ENCODE measurements at places on chromosomes 12 and 14.

- no peak for DNase-seq
These were observed 21.4 kb upstream of the CEP170B start for GRCh38 chr14:104843442-104844305.

- no peak for DNase-seq
These were observed 21.1 kb downstream of the CHFR start for GRCh38 chr12:132866251-132866828.

DNA sequence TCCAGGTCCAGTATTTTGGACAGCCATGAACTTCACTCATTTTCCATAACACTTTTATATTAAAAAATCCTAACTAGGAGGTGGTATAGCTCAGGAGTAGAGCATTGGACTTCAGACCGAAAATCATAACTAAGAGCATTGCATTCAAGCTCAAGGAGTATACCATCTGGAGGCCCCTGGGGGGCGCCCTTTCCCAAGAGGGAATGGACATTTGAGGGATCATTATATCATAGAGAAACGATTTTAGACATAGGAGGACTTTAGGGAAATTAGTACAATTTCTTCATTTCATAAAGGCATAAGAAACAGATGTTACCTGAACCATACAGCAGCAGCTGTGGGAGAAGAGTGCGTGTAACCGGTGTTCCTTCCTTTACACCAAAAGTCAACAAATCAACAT, 5.2 kb upstream of the ATG14 start:
- DNase-seq = peak; percentile 40

- DNase-seq = no peak
These were observed 235.6 kb downstream of the DACT1 start for GRCh38 chr14:58873228-58873953.

GRCh38 chr14:73238424-73238852, 1.1 kb downstream of the PAPLN start:
- DNase-seq = peak; percentile 87

DNA sequence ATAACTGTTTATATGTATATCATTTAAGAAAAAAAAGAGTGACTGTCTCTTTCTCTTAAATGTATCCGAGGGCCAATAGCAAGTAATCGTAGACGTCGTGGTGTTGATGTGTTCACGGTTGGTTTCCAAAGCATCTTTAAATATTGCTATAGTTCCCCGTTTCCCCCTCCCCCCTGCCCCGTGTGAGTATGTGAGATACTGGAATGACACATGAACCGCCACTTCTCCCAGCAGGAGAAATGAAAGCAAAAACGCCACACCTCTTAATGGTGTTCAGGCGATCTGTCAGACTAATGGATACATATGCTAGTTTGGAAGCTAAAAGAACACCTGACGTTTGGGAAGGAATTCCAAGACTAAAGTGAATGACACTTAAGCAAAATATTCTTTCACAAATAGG, 258.3 kb downstream of the FOXN3 start:
- no peak for DNase-seq

DNA sequence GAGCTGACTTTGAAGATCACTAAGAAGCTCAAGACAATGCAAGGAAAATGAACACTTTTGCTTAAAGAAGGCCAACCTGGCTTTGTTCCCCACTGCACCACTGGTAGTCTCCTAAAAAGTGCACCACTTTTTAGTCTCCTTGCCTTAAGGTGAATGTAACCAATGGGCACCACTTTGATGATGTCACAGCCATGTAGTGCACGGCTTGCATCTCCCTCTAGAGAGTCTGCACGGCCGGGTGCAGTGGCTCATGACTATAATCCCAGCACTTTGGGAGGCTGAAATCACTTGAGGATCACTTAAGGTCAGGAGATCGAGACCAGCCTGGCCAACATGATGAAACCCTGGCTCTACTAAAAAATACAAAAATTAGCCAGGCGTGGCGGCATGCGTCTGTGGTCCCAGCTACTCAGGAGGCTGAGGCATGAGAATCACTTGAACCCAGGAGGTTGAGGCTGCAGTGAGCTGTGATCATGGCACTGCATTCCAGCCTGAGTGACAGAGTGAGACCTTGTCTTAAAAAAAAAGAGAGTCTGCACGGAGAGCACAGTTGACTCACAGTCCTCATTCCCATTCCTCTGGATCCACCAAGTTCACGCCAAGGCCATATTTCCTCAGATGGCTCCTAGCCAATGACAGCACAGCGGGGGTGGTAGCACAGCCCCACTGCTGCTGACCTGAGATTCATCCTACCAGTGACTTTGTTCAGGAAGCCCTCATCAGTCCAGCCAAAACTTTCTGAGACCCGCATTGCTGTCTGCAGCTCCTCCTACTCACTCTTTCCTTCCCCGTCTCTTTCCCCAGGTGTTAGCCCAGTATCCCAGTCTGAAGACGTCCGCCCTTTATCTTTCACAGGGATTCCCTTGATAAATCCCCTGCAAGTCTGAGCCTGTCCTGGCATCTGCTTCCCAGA, 16.5 kb upstream of the IFT81 start:
- DNase-seq = peak; percentile 40

- DNase-seq = no peak
These were observed 8.9 kb downstream of the VAMP1 start for GRCh38 chr12:6461401-6462233.

GRCh38 chr12:62873826-62874448, 61.0 kb downstream of the PPM1H start:
- no peak for DNase-seq

DNA sequence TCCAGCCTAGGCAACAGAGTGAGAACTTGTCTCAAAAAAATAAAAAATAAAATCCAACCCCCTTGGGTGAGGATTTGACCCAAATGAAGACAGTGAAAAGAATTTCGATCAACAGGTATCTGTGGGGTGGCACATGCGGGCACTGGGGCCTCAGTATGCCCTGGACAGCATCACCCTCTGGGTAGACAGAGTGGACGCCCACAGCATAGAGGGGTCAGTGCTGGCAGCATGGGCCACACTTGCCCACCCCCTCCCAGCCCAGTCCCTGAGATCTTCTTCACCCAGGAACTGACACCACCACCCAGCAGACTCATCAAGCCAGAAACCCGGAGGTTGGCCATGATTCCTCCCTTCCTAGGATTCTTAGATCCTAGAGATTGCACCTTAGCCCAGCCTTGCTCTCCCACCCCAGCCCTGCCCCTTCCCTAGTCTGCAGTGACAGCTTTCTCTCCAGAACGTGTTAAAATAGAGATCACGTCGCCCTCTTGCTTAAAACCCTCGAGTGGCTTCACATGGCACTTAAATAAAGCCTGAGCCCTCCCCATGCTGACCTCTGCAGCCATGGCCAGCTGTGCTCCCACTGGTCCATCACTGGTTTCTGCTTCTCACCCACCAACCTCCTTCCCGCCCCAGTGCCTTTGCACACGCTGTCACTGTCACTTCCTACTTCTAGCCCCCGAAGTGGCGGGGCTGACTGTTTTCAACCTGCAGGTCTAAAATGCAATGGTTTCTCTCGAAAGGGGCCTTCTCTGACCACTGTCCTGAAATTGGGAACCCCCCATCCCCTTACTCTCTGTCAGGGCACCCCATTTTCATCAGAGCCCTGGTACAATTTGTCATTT, 26.2 kb upstream of the DYNC1H1 start:
- no peak for DNase-seq

GRCh38 chr12:104248444-104248843, 32.9 kb downstream of the TXNRD1 start:
- no peak for DNase-seq

DNA sequence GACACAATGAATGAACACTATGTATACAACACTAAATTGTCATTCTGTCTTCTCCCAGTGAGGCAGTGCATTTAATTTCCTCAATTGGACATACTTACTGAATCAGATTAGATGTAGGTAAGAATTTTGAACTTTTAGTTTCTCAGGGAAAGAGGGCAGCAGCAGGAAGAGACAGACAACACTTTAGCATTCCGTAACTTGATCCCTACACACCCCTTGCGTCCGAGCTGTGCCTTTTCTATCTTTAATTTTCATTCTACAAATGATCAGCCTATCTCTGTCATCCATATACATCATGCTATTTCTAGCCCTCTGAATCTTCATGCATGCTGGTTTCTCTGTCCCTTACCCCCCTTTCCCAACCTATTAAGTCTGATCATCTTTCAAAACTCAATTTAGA, 358.0 kb upstream of the RPL10L start:
- no peak for DNase-seq

GRCh38 chr12:92624236-92624635, 78.6 kb upstream of the PLEKHG7 start:
- peak; percentile 34 for DNase-seq

GRCh38 chr12:85552461-85552860, 272.4 kb downstream of the ALX1 start:
- DNase-seq = no peak

All from urothelium cell line (cell line).